ENCODE measurements at places on chromosomes 2 and 18.

DNA sequence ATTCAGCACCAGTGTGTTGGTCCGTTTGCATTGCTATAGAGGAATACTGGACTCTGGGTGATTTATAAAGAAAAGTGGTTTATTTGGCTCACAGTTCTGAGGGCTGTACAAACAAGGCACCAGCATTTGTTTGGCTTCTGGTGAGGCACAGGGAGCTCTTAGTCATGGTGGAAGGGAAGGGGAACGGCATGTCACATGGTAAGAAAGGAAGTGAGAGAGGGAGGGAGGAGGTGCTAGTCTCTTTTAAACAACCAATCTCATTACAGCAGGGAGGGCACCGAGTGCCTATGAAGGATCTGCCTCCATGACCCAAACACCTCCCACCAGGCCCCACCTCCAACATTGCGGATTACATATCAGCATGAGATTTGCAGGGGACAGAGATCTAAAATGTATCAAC lies 143.9 kb upstream of the DLX2 start:
- DNase-seq: no peak

DNA sequence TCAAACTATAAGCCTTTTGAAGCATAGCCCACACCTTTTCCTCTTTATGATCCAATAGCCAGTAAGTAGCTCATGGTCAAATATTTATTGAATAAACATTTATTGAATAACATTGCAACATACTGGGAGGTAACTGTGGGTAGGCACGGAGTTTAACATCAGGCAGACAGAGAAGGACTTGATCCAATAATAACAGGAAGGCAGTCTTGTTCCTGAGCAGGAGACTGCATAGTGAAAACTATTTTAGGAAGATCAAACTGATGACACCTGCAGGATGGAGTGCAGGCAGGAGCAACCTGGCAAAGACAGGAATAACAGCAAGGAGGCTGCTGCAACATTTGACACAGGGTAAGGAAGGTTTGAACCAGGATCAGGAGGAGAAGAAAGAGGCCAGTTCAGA lies 3.1 kb upstream of the DCTN1 start:
- DNase-seq: no peak

DNA sequence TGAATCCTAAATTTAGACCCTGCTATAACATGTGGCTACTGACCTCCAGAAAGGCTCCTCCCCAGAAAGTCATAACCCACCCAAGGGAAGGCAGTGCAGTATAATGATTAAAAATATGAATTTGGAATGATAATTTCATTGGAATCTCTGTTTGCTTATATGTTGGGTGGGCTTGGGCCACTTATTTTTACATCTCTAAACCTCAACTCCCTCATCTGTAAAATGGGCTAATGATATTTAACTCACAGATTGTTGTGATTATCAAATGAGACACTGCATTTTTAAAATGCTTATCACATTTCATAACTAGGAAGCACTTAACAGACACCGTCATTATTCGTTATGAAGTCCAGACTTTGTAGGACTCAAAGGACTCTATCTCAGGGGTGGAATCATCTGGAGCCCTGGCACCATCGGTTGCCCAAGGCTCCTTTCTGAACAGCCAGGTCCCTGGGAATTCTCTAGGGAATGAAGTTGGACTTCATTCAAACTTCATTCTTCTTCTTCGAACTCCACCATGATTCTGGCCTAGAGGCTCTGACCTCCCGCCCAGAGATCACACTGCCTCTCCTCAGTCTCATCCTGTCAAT lies 33.1 kb upstream of the RMDN2 start:
- no peak for DNase-seq

DNA sequence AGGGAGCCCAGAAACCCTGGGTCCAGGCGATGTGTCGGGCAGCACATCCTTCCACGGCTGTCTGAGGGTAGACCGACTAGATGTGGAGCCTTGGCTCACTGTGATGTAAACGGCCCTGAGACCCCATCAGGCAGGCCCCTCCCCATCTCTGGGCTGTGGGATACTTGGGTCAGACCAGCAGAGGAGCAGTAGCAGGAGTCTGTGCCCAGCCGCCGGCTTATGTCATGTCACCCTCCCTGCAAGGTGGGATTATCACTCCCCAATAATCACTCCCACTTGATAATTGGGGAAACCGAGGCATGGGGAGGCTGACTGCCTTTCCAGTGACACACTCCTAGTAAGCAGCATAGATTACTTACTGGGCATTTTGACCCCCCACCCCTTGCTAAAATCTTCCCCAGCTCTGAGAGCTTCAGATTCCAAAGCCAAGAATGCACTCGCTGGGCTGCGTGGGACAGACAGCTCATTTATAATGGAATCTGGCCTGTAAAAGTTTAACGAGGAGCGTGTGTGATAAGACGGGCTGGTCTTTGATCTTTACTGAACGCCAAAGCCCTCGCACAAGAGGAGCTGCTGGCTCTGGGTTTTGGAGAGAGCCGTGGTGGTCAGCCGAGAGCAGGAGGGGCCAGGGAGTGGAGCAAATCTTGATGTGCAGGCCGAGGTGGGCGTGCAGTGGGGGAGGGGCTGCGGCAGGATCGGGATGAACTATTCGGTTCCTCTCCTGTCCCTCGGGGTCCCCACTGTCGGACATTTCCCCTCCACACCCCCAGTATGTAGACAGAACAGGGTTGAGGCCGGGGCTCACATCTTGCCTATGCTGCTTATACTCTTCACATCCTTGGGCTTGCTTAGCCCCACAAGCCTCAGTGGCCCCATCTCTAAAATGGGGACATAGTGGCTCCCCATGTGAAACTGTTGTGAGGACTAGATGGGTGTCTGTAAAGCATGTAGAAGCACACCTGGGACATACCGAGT lies 200.0 kb downstream of the GLI2 start:
- DNase-seq: no peak

DNA sequence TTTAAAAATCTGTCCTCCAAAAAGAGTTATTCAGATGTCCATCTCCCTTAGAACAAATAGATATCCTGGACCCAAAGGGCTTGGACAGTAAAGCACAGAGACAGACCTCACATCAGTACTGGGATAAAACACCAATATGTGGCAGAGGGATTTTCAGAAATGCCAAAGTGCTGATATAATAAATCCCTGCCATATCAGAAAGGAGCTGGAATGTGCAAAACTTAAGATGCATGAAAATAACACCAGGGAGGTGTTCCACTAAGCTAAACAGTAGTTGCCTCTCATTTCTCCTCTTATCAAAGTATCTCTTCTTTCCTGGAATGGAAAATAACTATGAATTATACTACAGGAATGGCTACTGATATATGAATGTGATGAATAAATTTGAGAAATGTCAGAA lies 13.2 kb downstream of the USP40 start:
- DNase-seq: no peak

- DNase-seq: peak; percentile 57
Measured at GRCh38 chr2:24920098-24920808, at the start of gene ADCY3. TSS of gene ADCY3 (minus strand) at chr2:24920237. CDS start at chr2:24918987, 1,250 bp downstream.

GRCh38 chr2:66569321-66569851 lies 134.5 kb downstream of the MEIS1 start:
- DNase-seq: no peak

- no peak for DNase-seq
Measured at GRCh38 chr2:41187376-41188122, 735.7 kb upstream of the SLC8A1 start.

GRCh38 chr2:42112418-42112817 lies 56.7 kb upstream of the EML4 start:
- no peak for DNase-seq

GRCh38 chr2:151367571-151367970 lies 10.2 kb downstream of the TNFAIP6 start:
- DNase-seq: no peak

- no peak for DNase-seq
Measured at GRCh38 chr2:15181092-15181745, 379.9 kb downstream of the NBAS start.

DNA sequence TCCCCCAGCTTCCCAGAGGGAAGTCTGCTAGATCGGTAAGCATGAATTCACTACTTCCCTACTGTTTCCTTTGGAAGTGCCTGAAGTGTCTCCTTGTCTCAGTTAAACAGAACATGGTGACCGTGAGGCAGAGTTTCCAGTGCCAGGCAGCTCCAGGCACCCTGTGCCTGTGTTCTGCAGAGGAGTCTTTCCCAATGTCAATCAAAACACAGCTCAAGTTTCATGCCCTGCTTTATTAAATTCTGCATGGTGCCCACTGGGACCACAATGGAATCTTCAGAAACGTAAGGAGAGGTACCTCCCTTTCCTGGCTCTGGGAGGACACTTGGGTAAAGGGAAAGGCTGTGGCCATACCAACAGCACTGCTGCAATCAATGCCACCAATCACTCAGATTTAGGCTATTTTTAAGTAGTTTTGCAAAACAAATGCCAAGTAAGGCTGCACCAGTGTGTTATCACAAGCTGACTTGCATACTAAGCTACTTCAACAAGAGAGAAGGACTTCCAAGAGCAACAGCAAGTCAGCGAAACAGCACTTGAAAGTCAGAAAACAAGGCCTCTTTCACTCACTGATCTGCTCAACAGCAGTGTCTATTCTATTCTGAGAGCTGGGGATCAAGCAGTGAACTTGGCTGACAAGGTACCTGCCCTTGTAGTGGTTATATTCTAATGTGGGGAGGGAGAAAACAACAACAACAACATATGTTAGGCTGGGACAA lies 14.9 kb downstream of the LPIN2 start:
- no peak for DNase-seq

DNA sequence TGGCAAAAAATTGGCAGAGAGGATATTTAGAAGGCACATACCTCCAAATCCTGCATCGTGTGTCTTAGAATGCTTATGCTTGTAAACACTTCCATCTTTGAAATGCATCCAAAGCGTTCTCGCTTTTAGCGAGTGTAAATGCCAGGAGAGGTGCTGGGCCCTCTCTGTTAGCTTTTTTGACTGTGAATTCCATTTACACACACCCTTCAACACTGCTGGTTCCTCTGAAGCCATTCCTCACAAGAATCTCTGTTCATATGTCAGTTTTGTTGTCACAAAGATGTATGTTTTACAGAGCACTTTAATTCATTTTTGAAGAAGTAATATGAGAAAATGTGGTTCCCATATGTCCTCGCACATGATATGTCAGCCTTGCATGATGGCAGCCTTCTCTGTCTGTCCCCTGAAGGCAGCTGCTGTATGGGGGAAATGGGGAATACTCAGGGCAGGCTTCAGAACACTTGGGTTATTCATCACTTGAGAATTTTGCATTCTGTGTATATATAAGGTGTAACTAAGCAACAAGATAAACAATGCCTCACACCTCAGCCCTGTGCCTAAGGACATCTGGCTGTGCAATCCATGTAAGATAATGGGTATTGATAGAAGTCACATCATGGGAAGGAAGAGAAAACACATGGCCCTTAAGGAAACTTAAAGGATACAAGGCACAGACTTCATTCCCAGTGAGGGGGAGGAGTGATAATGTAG lies 52.3 kb downstream of the RAB27B start:
- no peak for DNase-seq

GRCh38 chr2:169623235-169623634 lies 39.1 kb downstream of the PPIG start:
- DNase-seq: no peak

- DNase-seq: no peak
Measured at GRCh38 chr2:37560863-37561614, 110.4 kb downstream of the CDC42EP3 start.

DNA sequence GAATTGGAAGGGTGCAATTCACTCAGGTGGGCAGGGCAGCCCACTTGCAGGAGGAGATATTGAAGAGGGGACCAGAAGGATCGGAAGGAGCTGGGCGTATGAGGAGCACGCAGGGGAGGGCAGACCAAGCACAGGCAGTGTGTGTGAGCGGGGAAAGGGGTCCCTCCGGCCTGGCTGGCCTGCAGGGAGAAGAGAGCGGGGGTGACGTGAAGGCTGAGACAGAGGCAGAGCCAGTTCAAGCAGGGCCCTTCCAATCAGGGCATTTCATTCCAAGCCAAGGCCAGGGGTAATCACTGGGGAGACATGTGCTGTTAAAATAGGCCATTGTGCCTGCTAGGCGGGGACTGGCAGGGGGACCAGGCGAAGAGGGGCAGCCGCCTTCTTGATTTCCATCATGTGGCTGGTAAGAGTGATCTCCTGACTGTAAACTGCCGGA lies 62.2 kb downstream of the ACKR3 start:
- no peak for DNase-seq

DNA sequence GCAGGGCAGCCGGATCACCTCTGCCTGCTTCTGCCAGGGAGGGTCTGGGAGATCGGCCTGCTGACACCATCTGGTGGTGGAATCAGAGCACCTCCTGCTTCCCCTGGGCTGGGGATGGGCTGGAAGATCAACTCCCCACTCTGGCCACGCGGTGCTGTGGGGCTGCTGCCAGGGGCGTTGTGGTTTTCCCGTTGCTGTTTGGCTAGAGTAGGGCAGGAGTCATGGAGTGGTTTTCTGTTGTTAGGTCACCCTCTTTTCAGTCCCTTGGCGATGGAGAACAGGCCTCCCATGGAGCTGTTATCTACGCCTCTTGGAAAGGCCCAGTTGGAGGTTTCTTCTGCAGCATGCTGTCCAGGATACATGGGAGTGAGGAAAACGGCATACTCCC lies 15.2 kb downstream of the BCL2L11 start:
- no peak for DNase-seq
